ENCODE measurements at places on chromosomes 16 and 17.

DNA sequence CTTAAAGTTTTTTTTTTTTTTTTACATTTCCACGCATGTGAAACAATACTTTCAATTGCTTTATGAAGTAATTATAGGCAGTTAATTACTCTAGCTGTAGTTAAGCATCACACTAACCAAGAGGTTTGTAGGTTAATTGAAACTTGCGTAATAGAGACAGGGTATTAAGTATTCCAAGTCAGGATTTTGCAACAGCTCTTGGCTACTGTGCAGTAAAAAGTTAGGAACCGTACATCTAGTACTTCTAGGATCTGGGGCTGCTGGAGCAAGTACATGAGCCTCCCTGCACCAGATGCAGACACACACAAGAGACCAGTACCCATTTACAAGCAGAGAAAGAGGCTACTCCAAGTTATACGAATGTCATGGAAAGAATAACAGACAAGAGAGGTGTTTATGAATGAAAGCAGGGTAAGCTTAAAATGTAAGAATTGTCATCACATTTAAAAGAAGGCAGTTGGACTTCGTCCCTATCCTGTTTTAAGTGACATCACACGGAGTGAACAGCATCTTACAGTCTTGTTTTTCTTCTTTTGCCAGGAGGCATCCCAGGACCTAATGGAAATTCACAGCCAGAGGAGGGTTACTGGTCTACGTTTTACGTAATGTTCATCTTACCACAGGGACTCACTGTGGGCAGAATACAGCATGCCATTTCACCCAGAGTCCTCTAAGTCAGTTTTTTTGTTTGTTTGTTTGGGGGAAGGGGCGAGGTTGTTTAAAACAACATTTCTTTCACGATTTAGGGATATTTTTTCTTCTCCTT, 379.6 kb upstream of the PSMD7 start:
- DNase-seq = no peak

GRCh38 chr16:66359811-66360608, 6.5 kb upstream of the CDH5 start:
- DNase-seq = no peak

DNA sequence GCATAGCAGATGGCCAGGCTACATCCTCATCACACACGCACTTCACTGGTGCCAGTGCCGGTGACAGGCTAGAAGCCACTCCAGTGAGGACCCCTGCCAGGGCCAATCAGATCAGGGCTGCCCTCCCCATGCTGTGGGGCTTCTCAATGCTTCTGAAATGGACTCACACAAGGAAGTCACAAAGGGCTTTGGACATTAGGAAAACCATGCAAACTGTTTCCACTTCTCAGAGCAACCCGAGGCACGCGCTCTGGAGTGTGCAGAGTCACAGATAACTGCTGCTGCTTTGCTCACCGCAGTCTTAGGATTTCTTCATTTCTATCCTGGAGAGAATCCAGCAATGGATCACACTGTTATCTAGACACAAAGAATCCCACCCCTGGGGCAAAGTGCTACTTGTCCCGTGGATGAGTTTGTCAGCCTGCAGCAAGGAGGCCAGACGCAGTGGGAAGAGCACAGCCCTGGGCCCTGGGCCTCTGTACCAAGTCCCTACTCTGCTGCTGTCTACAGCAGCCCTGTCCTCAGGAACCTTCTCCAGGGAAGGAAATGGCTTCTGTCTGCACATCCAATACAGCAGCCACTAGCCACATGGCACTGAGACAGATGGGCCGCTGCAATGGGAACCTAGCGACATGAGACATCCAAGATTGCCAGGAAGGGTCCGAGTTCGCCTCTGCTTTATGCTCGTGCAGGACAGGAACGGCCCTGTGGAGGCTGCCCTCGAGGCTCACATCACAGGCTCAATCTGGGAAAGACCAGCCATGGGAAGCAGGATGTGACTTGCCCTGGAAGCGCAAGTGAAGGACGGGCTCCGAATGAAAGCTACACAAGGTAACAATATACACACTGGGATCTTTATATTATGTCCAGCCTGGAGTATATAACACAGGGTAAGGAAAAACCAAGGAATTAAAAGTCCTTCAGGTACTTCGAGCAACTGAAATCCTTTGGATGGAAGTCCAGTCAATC, 169.3 kb downstream of the ZFHX3 start:
- DNase-seq = no peak

DNA sequence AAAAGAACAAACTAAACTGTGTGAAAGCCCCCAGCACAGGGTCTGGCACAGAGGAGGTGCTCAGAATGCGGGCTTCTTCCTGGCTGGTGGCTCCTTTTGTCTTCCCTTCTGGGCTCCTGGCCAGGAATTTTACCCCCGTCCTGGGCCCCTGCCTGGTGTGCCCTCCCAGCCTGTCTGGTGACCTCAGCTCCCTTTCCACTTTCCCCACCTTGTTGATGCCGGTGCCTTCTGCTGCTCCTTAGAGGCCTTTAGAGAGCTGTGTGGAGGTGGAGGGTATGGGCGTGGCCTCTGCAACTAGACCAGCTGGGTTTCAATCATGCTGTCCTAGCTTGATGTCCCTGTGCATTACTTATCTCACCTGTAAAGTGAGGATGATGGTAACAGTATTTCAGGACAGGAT, 16.8 kb downstream of the PIRT start:
- DNase-seq = no peak

GRCh38 chr17:74646231-74646630, 22.7 kb upstream of the CD300E start:
- DNase-seq = no peak

GRCh38 chr17:79006046-79006445, 3.5 kb downstream of the CANT1 start:
- no peak for DNase-seq

DNA sequence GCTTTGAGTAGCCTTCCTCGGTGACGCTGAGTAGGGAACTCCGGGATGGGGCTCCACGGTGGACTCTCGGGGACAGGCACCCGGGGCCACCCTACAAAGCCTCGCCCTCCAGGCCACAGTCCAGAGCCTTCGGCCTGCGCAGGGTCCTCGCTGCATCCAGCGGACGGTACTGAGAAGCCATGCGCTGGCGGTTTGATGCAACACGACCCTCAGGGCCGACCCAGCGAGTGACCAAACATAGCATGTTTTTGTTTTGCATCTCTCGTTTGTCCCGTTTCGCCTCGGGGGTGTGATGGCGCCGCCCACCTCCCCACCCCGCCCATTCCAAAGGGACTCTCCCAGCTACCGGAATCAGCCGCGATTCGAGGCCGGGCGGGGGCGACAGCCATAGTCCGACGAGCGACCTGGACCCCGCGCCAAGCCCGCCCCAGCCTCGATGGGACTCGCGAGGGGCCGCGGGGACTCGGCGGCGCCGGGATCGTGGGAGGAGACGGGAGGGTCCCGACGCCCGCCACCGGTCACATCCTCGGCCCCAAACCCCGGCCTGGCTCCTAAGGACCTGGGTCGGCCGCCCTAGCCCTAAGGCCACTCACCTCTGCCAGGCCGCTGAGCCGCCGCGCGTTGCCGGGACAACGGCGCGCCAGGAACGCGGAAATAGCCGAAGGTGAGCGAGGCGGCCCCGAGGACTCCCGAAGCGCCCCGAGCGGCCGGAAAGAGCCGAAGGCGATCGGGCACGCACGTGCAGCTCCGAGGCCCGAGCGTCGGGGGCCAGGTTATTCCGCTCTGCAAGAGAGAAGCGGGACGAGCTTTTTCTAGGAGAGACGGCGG, 1.6 kb downstream of the IFT140 start:
- peak; percentile 85 for DNase-seq

DNA sequence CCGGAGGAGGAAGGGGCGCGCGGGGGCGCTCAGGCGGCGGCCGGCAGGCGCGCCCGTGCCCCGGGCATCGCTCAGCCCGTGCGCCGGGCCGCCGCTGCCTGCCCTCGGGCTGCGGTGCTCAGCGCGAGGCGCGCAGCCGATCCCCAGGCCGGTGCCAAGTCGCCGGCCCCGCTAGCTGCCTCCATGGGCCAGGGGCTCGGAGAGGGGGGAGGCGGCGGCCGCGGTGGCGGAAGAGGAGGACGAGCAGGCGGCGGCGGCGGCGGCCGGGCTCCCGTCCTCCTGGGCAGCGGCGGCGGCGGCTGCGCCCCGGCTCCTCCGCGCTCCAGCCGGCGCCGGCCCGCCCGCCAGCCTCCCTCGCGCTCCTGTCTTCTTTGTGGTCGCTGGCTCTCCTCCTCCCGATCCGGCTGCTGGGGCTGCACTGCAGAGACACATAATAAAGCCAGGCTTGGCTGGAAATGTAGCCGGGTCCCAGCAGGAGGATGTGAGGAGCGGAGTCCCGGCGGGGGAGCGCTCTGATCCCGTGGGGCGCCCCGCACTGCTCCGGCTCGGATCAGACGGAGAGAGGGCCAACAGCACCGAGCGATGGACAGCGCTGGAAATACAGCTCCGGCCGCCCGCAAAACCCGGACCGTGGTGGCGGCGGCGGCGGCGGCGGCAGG, 889 bp upstream of the ZNF423 start:
- no peak for DNase-seq

- peak; percentile 65 for DNase-seq
These were observed 24.2 kb downstream of the STAT5A start for GRCh38 chr17:42312285-42313130.

GRCh38 chr16:48054881-48055601, 100.8 kb downstream of the ABCC12 start:
- DNase-seq = no peak

GRCh38 chr16:84499638-84500037, 4.8 kb downstream of the MEAK7 start:
- DNase-seq = no peak

DNA sequence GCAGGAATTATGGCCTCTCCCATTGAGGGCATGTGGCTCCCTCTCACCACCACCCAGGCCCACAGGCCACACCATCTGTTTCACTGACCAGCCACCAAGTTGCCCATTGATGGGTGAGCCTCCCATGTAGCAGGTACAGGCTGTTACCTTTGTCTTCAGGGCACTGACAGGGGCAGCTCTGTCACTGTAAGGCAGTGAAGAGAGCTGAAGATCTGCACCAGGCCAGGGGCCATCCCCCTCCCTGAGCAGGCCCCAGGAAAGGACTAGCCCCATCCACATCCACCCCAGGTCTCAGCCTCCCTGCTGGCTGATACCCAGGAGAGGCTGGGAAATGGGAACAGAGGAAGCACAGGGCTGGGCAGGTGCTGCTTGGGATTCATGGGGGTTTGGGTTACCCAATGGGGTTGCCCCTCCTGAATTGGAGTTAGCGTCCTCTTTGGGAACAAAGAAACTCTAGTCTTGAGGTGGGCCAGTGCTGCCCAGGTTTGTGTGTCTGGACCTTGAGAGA, 1691.4 kb downstream of the TP53TG3F start:
- DNase-seq = no peak

- DNase-seq = no peak
These were observed 76.8 kb downstream of the SEC14L1 start for GRCh38 chr17:77217566-77217965.

DNA sequence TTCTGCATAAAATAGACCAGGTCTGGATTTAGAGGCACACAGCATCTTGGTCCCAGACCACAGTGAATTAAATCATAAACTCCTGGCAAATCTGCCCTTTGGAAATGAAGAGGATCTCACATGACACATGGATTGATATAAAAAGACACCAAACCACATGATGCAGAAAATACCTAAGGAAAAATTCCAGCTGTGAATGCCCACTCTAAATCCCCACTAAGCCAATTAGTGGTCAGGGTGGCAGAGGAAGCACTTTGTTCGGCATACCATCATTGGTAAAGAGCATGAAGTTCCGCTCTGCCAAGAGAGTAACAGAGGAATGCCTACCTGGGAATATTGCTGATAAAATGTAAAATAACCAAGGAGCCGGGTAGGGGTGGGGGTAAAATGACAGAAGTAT, 32.4 kb upstream of the NOL11 start:
- DNase-seq = no peak

GRCh38 chr16:2429771-2430663, 770 bp downstream of the CCNF start:
- no peak for DNase-seq
